ENCODE measurements at places on chromosomes 1 and 21.

GRCh38 chr1:193657552-193657951, 471.1 kb upstream of the B3GALT2 start:
- DNase-seq: no peak

- DNase-seq: no peak
Observed at GRCh38 chr1:174364996-174365736, 82.6 kb upstream of the GPR52 start.

- peak; percentile 57 for DNase-seq
Observed at GRCh38 chr1:87325982-87326738, 2.5 kb upstream of the LMO4 start.

- no peak for DNase-seq
Observed at GRCh38 chr1:209513226-209513625, 70.3 kb upstream of the CAMK1G start.

DNA sequence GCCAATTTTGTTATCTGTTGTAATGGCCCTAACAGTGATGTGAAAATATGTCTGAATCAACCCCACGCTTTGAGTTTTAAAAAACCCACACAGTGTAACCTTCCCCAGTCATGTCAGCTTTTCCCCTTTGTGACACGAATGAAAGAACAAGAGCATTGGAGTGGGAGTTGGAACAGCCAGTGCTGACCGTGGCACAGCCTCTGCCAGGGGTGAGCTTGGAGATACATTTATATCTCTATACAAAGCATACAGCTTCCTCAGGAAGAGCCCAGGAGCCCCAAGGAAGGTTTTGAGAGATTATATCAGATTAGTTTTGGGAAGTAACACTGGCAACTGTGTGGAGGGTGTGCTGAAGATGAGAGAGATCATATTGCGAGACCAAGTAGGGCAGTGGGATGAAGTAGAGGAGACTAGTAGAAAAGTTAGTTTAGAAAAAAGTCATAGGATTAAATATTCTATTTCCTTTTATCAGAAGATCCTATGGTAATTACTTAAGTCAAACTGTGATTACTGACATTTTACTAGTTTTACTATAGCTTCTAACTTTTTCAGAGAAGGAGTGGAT, 15.9 kb downstream of the LRRC8B start:
- DNase-seq: no peak

DNA sequence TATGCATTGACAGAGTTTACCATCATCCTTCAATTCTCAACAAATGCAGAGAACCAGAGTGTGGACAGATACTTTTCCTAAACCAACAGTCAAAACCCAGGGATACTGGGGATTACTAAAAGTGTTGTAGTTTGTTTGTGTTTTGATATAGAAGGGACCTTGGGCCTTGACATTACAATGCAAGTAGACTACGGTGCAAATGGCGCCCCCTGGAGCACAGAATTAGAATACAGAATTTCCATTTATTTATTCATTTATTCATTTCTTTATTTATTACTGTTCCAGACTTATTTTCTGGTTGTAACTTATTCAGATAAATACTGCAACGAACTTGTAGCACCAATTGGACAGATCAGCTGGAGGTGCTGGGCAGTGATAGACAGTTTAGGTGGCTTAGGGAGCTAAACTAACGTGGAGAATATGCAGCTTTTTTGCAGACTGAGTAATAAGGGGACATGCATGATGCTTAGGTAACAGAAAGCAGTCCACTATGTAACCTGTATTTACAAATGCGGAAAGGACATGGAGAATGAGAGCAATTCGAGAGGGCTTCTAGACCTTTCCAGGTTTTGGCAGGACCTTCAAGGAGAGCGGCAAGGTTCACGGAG, 42.6 kb downstream of the KIRREL1 start:
- DNase-seq: no peak

DNA sequence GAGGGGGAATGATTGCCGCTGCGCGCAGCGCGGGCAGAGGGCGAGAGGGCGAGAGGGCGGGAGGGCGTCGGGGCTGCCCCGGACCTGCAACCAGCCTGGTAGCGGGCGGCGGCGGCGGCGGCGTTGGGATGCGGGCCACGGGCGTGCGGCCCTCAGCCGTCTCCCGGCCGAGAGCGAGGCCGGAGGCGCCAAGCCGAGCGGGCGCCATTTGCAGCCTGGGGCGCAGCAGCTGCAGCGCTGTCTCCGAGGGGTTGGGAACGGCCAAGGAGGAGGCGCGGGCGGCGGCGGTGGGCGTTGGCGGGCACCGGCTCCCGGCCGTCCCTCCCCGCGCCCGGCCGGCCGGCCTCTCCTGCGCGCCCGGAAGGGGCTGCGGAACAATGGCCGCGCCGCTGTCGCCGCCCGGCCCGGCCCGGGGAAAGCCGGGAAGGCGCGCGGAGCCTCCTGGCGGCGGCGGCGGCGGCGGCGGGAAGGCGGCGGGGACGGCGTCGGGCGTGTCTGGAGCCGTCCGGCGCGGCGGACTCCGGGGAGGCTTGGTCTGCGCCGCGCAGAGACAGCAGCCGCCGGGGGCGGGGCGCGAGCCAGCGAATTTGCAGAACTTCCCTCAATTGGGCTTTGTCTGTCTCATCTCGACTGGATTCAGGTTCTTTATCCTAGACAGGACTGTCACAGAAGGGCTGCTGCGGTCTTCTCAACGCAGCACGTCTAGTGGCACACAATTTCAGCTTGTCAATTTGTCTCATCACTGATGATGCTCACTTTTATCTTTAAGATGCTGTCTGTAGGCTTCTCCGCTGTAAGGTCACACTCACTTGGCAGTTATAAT, 35.7 kb downstream of the ZBTB8B start:
- DNase-seq: no peak

- no peak for DNase-seq
Observed at GRCh38 chr1:212926372-212926771, 24.0 kb upstream of the VASH2 start.
